CD4-positive, CD25-positive, alpha-beta regulatory T cell (primary cell): ENCODE measurements at places on chromosomes 3 and 15. TPM values are rescaled to one million over a fixed set of nuclear protein-coding genes. Genes with fewer than 3 reads are reported as not detected.

DNA sequence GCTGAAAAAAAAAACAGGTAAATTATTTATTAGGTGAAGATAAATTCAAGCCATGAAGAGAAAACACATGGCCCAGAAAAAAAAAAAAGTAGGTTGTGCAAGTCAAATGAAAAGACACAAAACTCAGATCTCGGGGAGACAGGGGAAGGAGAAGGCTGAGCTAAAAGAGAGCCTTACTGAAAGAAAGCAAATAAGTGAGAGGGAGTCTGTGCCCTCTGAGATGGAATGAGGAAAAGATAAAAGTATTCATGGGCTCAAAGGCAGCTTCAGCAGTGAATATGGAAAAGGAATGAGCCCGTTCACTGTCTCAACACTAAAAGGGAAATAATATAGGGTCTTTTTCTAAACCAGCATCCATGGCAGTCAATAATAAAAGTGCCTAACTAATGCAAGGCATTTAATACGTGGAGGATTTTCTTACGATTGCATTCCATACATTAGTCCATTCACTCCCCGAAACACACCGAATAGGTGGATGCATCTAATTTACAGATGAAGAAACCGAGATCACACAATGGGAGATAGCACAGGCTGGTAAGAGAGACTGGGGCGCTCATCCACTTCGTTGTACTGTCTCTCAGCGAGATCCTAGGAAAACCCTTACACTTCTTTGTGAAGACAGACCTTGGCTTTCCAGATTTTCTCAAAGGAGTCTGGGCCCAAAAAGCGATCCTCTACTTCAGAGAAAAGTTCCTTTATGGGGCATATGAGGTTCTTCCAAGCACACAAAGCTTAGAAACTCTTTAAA lies 1.1 kb downstream of the TFDP2 start:
- H3K27me3 ChIP-seq: peaks cover 2% of the 10 kb centered on the region
- no peak for DNase-seq
- peak overlapping the region; percentile 91 for H3K4me3 ChIP-seq
- H3K36me3 ChIP-seq: no peaks in the 10 kb centered on the region

DNA sequence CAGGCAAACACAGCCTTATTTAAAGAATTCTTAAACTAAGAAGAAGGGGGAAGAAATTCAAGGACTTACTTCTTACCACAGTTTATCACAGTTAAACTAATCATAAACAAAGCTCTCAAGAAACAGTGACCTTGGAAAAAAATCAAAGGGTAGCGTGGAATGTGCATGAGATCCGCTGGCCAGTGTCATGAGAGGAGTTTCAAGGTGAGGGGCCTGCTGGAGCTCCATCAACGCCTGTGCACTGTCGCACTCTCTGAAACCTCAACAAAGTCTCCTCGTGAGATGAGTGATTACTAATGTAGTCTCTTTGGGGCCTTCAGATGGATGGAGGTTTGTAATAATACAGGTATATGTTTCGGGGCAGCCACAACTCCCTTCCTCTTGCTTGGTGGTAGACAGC lies 28.4 kb upstream of the PRICKLE2 start:
- no peak overlapping the region for H3K27ac ChIP-seq
- H3K27me3 ChIP-seq: no peaks in the 10 kb centered on the region
- DNase-seq: no peak
- no peaks in the 10 kb centered on the region for H3K36me3 ChIP-seq
- H3K4me1 ChIP-seq: no peaks in the 10 kb centered on the region

DNA sequence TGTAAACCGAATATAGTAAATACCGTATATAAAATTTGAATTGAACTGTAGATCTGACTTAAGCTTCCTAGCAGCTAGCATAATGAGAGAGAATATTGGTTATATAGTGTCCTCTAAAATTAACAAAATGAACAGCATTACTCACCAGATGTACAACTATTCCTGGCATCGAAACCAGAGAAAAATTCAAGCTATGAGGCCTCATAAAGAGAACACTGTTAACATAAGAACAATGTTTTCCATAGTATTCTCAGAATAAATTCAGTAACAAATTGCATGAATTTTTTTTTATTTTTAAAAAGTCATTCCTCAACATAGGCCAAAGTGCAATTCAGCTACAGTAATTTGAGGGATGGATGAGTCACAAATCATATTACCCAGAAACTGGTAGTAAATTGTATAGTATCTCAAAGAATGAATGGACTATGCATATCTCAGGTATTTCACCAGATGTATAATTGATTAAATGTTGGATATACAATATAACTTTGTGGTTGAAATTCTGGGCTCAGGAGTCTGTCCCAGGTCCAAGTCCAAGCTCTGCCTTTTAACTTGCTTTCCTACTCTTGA lies 5.0 kb downstream of the TMEM207 start:
- H3K4me3 ChIP-seq: no peak overlapping the region
- DNase-seq: no peak
- H3K36me3 ChIP-seq: no peaks in the 10 kb centered on the region
- peaks cover 8% of the 10 kb centered on the region for H3K4me1 ChIP-seq
- no peak overlapping the region for H3K27ac ChIP-seq

DNA sequence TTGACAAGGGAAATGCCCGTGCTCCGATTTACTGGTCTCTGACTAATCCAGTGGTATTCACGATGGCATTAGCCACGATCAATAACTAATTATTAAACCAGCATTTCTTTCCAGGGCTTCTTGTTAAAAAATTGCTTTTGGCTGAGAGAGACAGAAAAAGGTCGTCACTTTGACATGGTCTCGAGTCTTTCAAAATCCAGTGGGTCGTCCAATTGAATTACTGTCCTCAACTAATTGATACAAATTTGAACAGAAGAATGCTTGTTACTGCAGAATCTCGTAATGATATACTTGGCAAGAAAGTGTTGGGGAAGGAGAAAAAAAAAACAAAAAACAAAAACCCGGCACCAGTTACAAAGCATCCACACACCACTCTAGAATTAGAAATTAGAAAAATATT lies 318.4 kb downstream of the NR2F2 start:
- H3K4me1 ChIP-seq: no peaks in the 10 kb centered on the region
- H3K27ac ChIP-seq: no peak overlapping the region
- no peak for DNase-seq
- no peaks in the 10 kb centered on the region for H3K36me3 ChIP-seq

Gene IMPG2
- 0.35 TPM for total RNA-seq
